ENCODE measurements at places on chromosomes 1 and 21. TPM values are rescaled to one million over a fixed set of nuclear protein-coding genes. Genes with fewer than 3 reads are reported as not detected.
A peak's percentile ranks its signal among the peaks of the same experiment; 100 is the strongest.

DNA sequence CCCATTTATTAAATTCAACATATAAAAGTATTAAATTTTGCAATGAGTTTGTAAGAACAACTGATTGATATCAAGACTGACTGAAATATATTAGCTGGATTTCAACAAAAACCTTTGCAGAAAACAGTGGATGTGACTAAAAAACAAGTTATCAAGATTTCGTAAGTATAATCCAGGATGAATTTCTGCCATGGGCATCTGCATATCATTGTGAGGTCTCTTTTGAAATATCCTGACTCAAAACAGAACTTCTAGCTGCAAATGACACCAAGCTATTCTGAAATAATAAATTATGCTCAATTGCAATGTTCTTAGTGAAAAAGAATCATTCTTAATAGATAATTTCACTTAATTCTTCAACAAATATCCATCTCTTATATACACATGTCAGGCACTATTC lies 52.6 kb downstream of the CD34 start:
- DNase-seq, result no peak

DNA sequence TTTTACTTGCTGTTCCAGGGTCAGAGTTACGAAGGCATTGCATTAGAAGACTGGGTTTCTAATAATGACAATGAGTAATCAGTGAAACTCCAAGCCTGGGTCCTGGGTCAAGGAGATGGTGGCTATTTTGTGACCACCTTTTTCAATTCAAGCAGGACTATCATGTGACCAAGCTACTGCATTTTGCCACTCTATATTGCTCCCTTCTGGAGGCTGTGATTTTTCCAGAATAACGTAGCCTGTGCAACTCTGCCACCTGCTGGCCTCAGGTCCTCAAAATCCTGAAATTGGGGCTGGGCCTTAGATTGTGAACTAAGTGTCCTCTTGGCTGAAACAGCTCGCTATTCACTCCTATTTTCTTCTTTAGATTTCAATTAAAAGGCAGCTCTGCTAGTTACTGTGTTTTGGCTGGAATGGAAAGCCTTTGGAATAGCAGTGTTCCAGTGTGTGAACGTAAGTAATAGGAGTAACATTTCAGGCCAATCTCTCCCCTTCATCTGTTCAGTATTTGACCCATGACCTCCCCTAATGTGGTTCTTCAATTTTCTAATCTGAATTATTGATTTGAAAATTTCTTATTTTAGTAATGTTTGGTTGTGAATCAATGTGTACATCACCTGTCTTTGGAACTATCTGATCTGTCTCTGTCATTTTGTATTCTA lies 52.9 kb upstream of the CD46 start:
- no peak for DNase-seq

- no peak for DNase-seq
These were observed 4.1 kb upstream of the TOE1 start for GRCh38 chr1:45335855-45336324.

FCER1G gene
- 17.1 TPM for total RNA-seq

CELA3B gene
- 2.6 TPM for total RNA-seq

KCNA2 gene
- total RNA-seq, result 0.25 TPM

GRCh38 chr1:183590244-183591191 lies at the start of gene NCF2:
TSS of gene NCF2 (minus strand) at chr1:183590459. CDS start at chr1:183590329, 130 bp downstream.
- DNase-seq, result no peak

DNA sequence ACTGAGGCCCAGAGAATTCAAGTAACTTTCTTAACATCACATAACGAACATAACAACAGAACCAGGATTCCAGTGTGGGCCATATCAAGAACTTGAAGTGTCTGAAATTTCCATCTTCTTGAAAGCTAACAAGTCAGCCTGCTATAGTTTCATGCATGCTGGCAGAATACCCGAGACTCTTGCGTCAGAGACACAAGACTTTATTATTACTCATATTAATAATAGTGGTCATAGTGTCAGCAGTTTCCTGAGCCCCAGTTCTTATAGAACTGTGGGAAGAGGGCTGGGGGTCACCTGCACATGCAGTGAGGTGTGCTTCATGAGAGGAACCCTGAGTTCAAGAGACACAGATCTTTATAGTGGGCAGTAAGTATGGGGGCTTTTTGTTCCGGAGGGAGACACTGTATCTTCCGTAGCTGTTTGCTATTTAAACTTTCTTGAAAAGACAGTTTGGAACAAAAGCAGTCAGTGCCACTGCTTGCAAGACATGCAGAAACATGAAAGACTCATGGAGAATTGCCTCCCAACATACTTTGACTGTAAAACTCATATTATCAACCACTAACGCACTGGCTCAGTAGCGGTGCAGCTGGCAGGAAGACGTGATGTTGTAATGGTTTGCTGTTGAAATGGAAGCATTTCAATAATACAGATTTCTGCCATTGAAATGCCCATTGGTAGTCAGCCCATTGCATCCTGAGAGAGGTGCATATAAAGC lies 339.2 kb downstream of the ADGRL2 start:
- no peak for DNase-seq

DNA sequence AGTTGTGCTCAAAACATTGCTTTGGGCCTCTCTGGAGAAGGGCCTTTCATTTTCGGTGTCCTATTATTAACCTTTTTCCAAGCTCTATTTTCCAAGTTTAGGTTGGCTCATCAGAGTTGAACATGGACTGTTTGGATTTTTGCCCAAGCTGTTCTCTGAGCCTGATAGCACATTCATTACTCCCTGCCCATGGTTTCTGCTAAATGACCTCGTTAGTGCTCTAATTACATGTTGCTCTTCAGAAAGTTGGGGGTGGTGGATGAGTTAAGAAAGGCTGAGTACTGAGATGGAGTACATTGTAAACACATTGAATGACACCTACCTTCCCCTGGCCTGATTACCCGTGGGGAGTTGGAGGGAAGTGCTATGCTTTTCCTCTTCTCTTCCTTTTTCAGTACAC lies 38.9 kb downstream of the LMO4 start:
- DNase-seq, result no peak

- DNase-seq, result no peak
These were observed 1.5 kb upstream of the RUNX1 start for GRCh38 chr21:35050348-35051286.

GRCh38 chr21:15219039-15219438 lies 154.2 kb upstream of the NRIP1 start:
- no peak for DNase-seq

- no peak for DNase-seq
These were observed 27.6 kb upstream of the ARHGAP29 start for GRCh38 chr1:94265011-94265422.

DNA sequence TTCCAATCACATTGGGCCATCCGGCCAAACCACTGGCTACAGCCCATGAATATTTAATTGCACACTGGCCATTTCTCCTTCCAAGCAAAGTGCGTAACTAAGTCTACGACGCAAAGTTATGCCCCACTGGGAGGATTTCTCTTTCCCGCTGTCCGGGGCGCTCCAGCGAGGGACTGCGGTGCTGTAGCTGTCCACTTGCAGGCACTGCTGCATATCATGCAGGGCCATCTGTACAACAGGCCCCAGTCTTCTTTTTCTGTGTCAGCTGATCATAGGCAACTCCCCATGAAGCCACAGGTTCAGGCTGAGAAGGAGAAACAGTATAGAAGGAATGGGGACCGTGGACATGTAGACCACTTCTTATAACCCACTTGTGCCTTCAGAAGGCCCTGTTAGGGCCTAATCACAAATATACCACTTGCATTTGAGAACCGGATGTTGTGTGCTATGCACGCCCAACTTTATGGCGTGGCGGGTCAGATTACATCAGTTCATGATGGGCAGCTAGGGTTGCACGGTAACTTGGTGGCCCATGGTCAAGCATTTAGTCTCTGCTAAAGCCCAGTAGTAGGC lies 58.0 kb downstream of the ADSS2 start:
- DNase-seq, result no peak

- DNase-seq, result peak; percentile 15
These were observed 16.1 kb downstream of the DIPK1A start for GRCh38 chr1:92944901-92945747.

ANKRD65 gene
- 1.2 TPM for total RNA-seq

GRCh38 chr1:44698138-44698537 lies 23.6 kb downstream of the ARMH1 start:
- DNase-seq, result no peak

Data from heart left ventricle (tissue), 16 donors.